Activated T-helper 9 cell treated with anti-CD3 and anti-CD28 coated beads, Interleukin-2, amount 50 U/mL, for 16 hours (primary cell): ENCODE measurements at places on chromosomes 6 and 20.

DNA sequence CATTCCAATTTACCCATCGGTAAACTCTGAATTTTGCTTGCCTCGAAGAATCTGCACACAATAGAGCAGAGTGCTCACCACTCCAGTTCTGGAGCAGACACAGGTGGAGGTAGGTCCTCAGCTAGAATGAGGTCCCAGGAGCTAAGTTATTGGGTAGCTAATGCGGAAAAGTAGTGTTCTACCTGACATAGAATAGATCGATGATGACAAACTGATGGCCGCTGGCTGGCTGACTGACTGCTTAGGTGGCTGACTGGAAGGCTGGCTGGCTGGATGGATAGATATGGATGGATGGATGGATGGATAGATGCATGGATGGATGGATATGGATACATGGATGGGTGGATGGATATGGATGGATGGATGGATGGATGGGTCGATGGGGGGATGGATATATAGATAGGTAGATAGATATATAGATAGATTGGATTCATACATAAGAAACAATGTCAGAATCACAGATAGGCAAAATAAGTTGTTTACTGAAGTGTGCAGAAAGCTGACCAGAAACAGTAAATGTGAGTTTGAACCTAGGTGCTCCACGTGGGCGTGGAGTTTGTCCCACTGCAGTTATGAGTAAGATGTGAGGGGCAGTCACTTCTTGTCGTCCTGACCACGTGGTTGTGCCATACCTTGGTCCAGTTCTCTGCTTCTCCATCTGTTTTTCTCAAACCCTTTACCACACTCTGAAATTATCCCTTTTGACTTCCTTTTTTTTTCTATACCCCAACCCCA is 62.1 kb downstream of the TBXT start:
- DNase-seq: no peak

GRCh38 chr20:58475466-58475865 is 39.7 kb downstream of the APCDD1L start:
- no peak for DNase-seq

- DNase-seq: no peak
These were observed 95.9 kb downstream of the FOXC1 start for GRCh38 chr6:1705630-1706029.

DNA sequence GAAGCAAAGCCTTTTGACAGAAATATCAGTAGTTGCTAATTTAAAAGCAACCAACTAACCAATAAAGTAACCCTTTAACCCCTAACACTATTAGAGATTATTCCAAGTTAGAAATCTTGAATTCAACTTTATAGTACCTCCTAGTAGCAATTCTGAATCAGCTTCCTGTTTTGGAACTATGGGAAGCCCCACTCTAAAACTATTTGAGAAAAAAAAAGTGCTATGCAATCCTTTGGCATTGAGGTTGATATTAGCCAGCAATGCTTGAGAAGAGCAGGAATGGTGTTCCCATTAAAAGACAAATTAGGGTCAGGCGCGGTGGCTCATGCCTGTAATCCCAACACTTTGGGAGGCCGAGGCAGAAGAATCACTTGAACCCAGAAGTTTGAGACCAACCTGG is 306.2 kb upstream of the ZFP64 start:
- DNase-seq: no peak

DNA sequence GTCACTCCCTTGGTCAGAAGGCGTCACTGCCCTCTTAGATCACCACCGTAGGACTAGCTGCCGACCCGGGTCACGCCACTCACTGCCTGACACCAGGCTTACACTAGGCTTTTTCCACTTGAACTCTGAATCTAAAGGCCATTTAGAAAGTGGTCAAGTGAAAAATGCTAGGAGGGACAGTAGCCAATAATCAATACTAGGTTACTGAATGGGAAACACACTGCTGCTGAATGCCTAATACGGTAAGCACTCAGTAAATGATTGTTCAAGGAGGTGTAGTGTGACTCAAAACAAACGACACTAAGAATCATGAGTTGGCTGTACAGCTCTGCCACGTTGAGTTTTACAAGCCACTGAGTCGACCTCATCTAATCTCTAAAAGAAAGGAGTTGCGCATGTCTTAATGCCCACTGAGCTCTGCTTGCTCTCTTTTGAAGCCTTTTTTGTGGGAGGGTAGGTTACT is 760 bp upstream of the IBTK start:
- DNase-seq: no peak

GRCh38 chr20:49394264-49394663 is 88.2 kb downstream of the KCNB1 start:
- DNase-seq: no peak

DNA sequence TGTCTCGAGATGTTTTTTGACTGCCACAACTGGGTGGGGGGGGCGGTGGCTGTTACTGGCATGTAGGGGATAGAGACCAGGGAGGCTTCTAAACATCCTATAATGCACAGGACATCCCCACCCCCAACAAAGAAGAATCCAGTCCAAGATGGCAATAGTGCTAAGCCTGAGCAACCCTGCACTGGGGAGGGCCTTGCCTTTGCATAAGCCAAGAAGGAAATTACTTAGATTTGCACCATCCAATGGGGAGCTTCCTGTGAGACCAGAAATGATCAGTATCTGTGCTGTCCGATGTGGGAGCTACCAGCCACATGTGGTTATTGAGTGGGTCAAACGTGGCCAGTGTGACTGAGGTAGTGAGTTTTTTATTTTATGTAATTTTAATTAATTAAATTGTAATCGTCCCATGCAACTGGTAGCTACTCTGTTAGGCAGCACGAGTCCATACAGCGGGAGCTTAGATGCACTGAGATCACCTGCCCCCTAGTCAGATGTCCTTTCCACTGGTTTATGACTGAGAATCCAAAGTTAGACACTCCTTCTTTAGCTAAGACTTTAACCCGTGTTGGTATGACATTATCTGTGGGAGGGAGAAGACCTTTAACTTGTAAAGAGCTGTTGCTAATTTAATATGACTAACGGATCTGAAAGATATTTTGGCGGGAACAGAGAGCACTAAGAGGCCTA is 97.4 kb upstream of the NEDD9 start:
- DNase-seq: no peak

DNA sequence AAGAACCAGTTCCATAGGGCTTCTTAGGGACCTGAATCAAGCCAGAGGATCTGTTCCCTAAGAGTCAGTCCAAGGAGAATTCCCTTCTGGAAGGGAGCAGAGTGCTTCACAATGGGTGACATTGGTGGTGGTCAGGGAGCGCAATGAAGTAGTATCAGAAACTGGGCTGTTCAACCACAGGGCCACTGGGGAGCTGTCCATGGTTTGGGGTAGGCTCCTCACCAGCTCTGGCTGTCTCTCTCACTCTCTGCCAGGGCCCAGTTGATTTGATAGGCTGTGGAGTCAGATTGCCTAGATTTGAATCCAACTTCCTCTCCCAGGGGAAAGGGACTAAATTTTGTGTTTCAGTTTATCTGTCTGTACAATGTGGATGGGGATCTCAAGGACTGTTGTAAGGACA is 36.7 kb upstream of the CHD6 start:
- no peak for DNase-seq

GRCh38 chr6:15842727-15843117 is 179.9 kb upstream of the DTNBP1 start:
- DNase-seq: no peak

GRCh38 chr20:52193133-52193532 is 1.6 kb upstream of the ZFP64 start:
- no peak for DNase-seq

- DNase-seq: no peak
These were observed 3.4 kb upstream of the PAX1 start for GRCh38 chr20:21702016-21702415.

DNA sequence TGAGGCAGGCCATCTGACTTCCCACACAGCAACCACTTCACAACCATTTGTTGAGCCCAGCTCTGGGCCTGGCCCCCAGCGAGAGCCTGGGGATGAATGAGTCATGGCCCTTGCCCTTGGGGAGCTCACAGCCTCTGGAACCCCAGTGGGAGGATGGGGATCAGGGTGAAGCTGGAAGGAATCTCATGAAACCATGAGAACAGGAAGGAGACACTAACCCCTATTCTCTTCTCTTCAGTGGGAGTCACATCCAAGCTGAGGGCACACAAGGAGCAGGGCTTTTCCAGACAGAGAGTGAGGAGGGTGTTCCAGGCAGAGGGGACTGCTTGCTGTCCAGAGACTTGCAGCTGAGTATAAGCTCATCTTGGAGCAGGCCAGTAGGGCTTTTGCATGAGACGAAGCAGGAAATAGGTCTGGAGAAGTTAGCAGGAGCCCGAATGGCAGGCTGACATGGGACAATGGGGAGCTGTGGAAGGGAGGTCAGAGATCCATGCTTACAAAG is 7.5 kb downstream of the FOXS1 start:
- DNase-seq: no peak

DNA sequence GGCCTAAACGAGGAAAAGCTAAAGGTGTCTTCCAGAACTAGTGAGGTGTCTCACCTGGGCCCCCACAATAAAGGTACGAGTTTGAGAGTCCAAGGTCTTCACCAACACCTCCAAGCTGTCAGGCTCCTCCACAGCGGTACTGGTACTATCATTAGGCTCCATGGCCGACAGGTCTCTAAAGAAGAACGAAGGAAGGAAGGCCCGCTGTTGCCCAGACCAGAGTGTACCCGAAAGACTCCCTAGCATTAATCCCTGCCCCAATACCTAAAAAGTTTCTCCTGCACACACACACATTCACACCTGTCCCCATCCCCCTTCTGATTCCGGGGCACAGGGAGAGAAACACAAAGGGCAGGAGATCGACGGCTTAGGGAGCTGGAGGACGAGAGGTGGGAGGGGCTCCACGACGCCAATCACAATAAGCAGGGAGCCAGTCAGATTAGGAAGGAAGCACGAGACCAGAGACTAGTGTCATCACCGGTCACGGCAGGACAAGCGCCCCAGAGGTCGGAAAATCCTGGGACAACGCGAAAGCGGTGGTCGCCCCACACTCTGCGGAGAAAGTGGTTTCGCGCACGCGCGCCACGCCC is 764 bp downstream of the BAG6 start:
- DNase-seq: no peak

- no peak for DNase-seq
These were observed 1042.4 kb upstream of the FLRT3 start for GRCh38 chr20:15379681-15380296.

DNA sequence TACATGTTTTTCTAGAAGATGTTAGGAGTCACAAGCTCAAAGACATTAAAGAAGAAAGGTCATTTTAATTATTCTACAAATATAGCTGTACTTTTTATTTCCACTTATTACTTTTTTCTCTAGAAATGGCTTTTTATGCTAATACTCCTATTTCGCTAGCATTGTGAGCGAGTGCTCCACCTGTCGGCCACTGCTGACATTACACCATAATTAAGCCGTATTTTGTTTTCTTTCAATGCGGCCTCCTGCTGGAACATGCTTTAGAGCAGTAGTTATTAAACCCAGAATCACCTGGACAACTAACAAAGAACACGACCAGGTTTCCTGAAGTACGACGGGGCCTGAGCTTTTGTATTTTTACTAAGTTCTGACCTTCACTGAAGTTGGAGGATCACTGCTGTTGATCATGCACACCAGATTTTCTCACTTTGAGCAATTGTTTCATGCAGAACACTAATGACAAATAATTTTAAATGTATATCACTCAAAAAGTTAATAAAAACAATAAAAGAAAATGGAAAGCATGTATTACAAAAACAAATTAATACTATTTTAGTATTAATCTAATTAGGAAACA is 74.1 kb upstream of the PAK5 start:
- DNase-seq: no peak

DNA sequence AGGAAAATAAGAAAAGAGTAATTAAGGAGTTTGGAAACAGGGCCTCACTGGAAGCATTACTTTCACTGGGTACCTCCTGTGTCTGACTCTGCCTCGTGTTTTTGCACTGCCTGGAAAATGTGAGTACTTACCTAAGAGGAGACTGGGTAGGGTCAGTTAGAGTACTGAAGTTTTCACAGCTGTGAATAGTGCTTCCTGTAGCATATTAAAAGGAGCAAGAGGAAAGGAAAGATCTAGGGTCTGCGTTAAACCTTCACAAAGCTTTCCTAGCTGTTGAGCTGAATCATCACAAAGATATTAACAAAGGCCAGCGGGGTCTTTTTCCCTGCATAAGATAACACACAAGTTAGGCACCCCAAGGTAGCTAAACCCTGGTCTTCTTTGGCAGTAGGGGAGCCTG is 82.3 kb downstream of the MLIP start:
- DNase-seq: no peak

- no peak for DNase-seq
These were observed 91.8 kb downstream of the TMEM200A start for GRCh38 chr6:130457605-130458004.

DNA sequence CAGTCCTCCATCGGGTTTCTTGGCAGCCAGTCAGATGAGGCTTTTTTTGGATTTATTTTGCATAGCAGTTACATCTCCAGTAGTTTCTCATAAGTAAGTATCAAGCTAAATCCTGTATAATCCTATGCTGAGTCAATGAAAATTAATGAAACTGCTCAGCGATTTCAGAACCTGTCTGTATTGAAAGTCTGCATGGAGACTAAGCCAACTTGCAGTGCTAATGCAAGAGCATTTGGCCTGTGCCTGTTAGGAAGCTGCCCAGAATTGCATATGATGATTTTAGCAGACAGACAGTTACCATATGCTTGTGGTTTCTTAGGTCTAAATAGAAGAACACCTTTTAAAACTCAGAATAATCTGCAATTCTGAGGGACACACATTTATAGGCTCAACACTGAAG is 25.2 kb upstream of the LRRN4 start:
- no peak for DNase-seq

GRCh38 chr6:93218096-93218495 is 201.3 kb downstream of the EPHA7 start:
- DNase-seq: no peak

DNA sequence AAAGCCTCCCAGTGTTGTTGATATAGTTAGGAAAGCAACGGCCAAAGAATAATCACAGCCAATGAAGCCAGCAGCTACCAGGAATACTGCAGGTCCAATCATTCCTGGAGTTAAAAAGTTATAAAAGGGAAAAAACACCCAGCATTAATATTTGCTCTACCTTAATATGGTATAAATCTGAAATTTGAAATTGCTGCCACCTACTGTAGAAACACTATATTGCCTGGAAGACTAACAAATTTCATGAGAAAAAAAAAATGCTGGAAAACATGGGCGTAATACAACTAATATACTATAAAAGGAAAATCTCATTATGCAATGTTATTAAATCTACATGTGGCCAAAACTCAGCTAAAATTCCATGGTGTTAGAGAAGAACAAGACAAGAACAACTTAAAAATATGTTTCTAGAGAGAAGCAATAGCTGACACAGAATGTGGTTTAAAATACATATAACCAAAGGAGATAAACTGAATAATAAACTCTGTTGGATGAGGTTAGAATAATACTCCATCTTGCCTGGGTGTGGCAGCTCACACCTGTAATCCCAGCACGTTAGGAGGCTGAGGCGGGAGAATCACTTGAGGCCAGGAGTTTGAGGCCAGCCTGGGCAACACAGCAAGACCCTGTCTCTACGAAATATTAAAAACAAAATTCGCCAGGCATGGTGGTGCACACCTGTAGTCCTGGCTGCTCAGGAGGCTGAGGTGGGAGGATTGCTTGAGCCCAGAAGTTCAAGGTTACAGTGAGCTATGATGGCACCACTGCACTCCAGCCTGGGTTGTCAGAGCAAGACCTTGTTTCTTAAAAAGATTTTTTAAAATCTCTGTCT is 43.1 kb downstream of the SLC17A5 start:
- no peak for DNase-seq
